ENCODE measurements at places on chromosomes 3 and 15. TPM values are rescaled to one million over a fixed set of nuclear protein-coding genes. Genes with fewer than 3 reads are reported as not detected.

Gene CCDC12
- total RNA-seq: 36.8 TPM

Gene PLA2G4E
- total RNA-seq: not detected

Gene IL1RAP
- total RNA-seq: 3.9 TPM

Gene EFCC1
- total RNA-seq: 3.3 TPM

Gene UBP1
- total RNA-seq: 34.3 TPM

Gene DNASE1L3
- 3.4 TPM for total RNA-seq

Gene CELSR3
- 0.49 TPM for total RNA-seq

Gene SCN5A
- 5.2 TPM for total RNA-seq

Gene TMEM44
- 62.2 TPM for total RNA-seq

Gene ANKDD1A
- 1.8 TPM for total RNA-seq

Gene RAB27A
- total RNA-seq: 12.0 TPM

Gene C3orf20
- not detected for total RNA-seq

Gene QARS1
- total RNA-seq: 272 TPM

Gene RNF111
- total RNA-seq: 37.1 TPM

Gene CX3CR1
- not detected for total RNA-seq

Gene DNAJA4
- 7.3 TPM for total RNA-seq

Gene SLC12A1
- total RNA-seq: not detected

Gene PP2D1
- total RNA-seq: not detected

Gene FANCD2OS
- not detected for total RNA-seq

Gene SEMA7A
- 0.65 TPM for total RNA-seq

Gene IL17RD
- 0.49 TPM for total RNA-seq

Gene PPP1R14D
- not detected for total RNA-seq

Gene SERPINI1
- total RNA-seq: 1.4 TPM

Gene ACP3
- total RNA-seq: not detected

Gene HGD
- 0.25 TPM for total RNA-seq

Gene RSL24D1
- total RNA-seq: 55.3 TPM

Gene CHRNB4
- not detected for total RNA-seq

Gene PLIN1
- total RNA-seq: not detected

Gene PLA2G4D
- not detected for total RNA-seq

All from bladder microvascular endothelial cell (primary cell).